Activated T-cell treated with anti-CD3 and anti-CD28 coated beads, Interleukin-2, amount 50 U/mL, for 72 hours (primary cell): ENCODE measurements at places on chromosomes 6 and 20. TPM values are rescaled to one million over a fixed set of nuclear protein-coding genes. Genes with fewer than 3 reads are reported as not detected.

DNA sequence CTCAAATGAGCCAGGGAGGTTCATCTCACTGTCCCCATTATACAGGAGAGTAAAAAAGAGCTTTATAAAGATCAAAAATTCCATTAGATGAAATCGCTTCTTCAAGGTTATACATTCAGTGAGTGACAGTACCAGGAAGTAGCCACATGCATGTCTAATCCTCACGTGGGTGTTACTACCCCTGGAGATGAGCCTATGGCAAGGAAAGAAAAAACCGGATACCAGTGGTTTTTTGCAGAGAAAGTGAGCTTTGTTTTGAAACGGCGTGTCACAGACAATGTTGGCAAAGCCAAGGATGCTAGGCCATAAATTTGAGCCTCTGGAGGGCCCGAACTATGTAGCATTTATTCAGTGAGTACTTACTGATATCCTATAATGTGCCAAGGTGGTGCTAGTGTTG lies 215.0 kb upstream of the RIN2 start:
- H3K27me3 ChIP-seq = no peaks in the 10 kb centered on the region
- DNase-seq = no peak
- no peak overlapping the region for H3K27ac ChIP-seq
- H3K36me3 ChIP-seq = no peaks in the 10 kb centered on the region
- peaks cover 31% of the 10 kb centered on the region for H3K4me1 ChIP-seq

GRCh38 chr6:139940741-139941729 lies 566.6 kb upstream of the CITED2 start:
- DNase-seq = no peak
- H3K4me1 ChIP-seq = no peaks in the 10 kb centered on the region
- H3K36me3 ChIP-seq = no peaks in the 10 kb centered on the region
- no peak overlapping the region for H3K27ac ChIP-seq
- no peaks in the 10 kb centered on the region for H3K27me3 ChIP-seq

The SRMS gene
- total RNA-seq = not detected

DNA sequence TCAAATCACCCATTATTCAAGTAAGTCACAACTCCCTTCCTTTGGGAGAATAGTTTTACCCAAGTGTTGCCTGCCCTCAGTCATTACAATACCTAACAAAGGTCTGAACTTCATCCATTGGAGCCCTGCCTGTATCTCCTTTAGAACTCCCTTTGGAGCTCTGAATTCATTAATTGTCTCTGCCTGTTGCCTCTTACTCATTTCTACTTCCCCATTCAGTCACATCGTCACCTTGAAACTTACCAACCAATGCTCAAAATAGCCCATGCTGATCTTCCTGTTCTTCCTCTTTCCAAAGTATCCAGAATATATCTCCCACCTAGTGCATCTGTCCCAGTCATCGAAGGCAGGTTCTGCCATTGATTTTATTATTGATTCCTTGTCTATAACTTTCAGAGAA lies 120.7 kb upstream of the ADGRF1 start:
- H3K4me3 ChIP-seq = no peak overlapping the region
- no peaks in the 10 kb centered on the region for H3K4me1 ChIP-seq

GRCh38 chr6:49978332-49979226 lies 9.2 kb upstream of the DEFB113 start:
- DNase-seq = no peak
- H3K27ac ChIP-seq = no peak overlapping the region
- no peaks in the 10 kb centered on the region for H3K27me3 ChIP-seq
- no peak overlapping the region for H3K4me3 ChIP-seq
- H3K4me1 ChIP-seq = peaks cover 7% of the 10 kb centered on the region
- H3K36me3 ChIP-seq = no peaks in the 10 kb centered on the region

The LRRC73 gene
- 0.32 TPM for total RNA-seq

- no peak overlapping the region for H3K4me3 ChIP-seq
- H3K4me1 ChIP-seq = no peaks in the 10 kb centered on the region
- H3K27ac ChIP-seq = no peak overlapping the region
Measured at GRCh38 chr6:16061818-16062217, 67.1 kb upstream of the MYLIP start.

DNA sequence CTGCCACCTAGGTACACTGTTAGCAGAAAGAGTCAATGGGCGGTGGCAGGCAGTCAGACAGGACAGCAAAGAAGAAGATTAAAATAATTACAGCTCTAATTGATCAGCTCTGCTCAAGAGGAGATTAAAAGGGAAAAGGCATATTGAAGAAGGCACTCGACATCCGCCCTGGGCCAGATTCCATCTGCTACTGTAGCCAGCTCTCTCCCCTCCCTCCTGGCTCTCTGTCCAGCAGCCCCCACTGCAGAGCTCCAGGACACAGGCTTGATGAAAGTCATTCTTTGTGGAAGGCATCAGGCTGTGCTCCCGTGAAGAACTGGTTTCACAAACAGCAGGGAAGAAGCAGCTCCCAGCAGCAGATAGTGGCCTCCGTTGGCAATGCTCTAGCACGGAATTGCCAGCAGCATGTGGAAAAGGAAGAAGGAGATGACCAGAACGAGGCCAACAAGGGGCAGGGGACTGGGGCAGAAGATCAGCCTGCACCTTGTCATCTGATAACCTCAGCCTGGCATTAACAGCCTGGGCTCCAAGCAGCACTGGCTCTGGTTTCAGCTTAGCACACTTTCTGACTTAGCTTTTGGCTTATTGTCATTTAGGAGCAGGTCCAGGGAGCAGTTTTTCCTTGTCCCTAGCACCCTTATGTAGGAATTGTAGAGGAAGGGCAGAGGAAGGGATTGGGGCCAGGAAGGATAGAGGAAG lies 465.9 kb downstream of the KIF16B start:
- no peak overlapping the region for H3K4me3 ChIP-seq
- H3K27me3 ChIP-seq = no peaks in the 10 kb centered on the region
- no peaks in the 10 kb centered on the region for H3K36me3 ChIP-seq
- DNase-seq = no peak

GRCh38 chr6:107396211-107396610 lies 63.2 kb downstream of the PDSS2 start:
- H3K4me3 ChIP-seq = no peak overlapping the region
- no peak for DNase-seq
- H3K4me1 ChIP-seq = no peaks in the 10 kb centered on the region
- no peaks in the 10 kb centered on the region for H3K27me3 ChIP-seq
- H3K27ac ChIP-seq = no peak overlapping the region
- H3K36me3 ChIP-seq = peaks cover 16% of the 10 kb centered on the region

DNA sequence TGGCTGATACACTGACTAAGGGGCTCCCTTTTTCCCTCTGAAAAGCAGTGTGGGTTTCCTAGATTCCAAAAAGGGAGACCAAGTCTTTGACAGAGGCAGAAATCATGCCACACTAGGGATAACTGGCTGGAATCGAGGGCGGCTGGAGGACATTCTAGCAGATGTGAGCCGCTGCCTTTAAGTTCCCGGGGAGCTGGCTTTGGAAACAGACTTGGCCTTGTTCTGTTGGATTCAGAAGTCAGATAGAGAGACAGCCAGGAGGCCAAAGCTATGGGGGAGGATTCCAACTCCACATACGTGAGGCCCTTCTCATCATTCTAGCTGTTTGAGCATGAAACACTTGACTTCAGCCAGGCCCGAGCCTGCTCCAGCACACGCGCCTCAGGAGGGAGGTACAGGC lies 109.9 kb upstream of the FOXC1 start:
- H3K4me3 ChIP-seq = no peak overlapping the region
- peaks cover 1% of the 10 kb centered on the region for H3K36me3 ChIP-seq
- no peak overlapping the region for H3K27ac ChIP-seq
- peaks cover 7% of the 10 kb centered on the region for H3K27me3 ChIP-seq
- H3K4me1 ChIP-seq = no peaks in the 10 kb centered on the region
- no peak for DNase-seq

The HRH3 gene
- total RNA-seq = not detected

GRCh38 chr20:59696476-59696875 lies 92.1 kb downstream of the PHACTR3 start:
- no peak overlapping the region for H3K4me3 ChIP-seq
- no peaks in the 10 kb centered on the region for H3K36me3 ChIP-seq
- H3K4me1 ChIP-seq = no peaks in the 10 kb centered on the region
- H3K27ac ChIP-seq = no peak overlapping the region
- DNase-seq = no peak

The DAAM2 gene
- not detected for total RNA-seq

The GDAP1L1 gene
- total RNA-seq = 1.00 TPM

DNA sequence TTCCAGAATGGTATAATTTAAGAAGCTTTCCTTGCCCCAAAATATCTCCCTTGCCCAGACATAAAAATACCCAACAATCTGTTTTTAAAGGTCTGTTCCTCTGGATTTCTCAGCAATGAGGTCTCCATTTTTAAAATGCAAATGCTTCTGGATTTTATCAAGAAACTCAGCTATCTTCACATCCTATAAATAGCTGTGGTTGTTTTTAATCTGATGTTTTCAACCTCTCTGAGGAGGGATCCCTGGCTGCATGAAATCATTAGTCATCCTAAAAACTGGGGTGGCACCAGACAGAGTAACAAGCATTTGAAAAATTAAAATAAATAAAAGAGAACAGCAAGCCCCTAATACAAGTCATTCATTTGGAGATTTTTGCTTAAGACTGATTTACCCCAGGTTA lies 168.5 kb upstream of the ID4 start:
- H3K4me3 ChIP-seq = no peak overlapping the region
- no peaks in the 10 kb centered on the region for H3K4me1 ChIP-seq
- H3K36me3 ChIP-seq = no peaks in the 10 kb centered on the region
- H3K27me3 ChIP-seq = no peaks in the 10 kb centered on the region
- DNase-seq = no peak

The TFAP2A gene
- total RNA-seq = 0.35 TPM
